ENCODE measurements at places on chromosomes 1 and 21.

- no peak for DNase-seq
Observed at GRCh38 chr1:107291987-107292386, 151.1 kb downstream of the NTNG1 start.

DNA sequence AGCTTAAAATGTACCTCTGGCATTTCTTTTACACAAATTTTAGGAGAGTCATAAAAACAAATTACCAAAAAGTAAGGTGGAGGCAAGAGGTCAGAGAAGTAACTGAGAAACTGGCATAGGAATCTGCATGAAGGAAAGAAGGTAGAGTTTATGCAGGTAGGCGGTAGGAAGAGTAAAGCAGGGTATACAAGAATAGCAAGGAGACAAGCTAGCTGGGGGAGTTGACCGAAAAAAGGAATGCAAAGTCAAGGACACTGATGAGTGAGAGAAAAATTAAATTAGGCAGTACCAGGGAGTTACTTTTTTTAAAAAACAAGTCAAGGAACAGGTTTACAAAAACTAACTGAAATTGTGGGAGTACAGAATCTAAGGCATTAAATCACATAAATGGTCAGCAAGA lies 56.0 kb downstream of the FOXJ3 start:
- DNase-seq = no peak

GRCh38 chr1:212396638-212397037 lies 18.0 kb downstream of the PACC1 start:
- DNase-seq = no peak

DNA sequence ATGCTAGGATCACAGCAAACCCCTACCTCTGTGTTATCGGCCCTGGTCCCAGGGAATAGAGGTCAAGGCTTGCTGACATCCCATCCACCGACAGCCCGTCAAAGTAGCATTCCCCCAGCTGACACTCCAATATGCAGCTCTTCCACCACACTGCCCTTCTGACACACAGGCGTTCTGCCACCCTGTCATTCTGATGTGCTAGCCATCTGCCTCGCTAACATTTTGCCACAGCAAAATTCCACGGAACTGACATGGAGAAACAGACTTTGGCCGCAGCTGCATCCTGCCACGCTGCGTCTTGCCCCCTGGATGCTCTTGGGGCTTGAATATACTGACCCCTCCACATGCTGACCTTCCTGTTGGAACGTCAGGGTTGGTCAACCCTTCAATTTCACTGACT lies 163.2 kb upstream of the CSF3R start:
- no peak for DNase-seq

GRCh38 chr1:50450861-50451653 lies 27.8 kb upstream of the DMRTA2 start:
- DNase-seq = no peak

- no peak for DNase-seq
Observed at GRCh38 chr1:244833734-244834542, 1.5 kb upstream of the COX20 start.

DNA sequence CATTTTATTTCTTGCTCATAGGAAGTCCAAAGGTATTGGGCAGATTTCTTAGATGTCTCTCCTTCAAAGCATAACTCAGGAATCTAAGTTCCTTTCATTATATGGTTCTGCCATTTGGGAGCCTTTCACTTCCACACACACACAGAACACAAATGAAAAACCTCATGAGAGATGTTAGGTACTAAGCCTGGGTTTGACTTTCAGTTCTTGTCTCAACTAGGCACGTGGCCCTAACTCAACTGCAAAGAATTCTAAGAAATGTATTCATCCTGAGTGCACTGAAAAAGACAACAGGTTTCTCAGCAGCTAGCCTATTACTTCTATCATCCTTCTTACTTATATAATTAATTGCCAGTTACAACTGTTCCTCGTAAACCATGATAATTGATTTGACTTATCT lies 190.0 kb upstream of the SAMSN1 start:
- no peak for DNase-seq

DNA sequence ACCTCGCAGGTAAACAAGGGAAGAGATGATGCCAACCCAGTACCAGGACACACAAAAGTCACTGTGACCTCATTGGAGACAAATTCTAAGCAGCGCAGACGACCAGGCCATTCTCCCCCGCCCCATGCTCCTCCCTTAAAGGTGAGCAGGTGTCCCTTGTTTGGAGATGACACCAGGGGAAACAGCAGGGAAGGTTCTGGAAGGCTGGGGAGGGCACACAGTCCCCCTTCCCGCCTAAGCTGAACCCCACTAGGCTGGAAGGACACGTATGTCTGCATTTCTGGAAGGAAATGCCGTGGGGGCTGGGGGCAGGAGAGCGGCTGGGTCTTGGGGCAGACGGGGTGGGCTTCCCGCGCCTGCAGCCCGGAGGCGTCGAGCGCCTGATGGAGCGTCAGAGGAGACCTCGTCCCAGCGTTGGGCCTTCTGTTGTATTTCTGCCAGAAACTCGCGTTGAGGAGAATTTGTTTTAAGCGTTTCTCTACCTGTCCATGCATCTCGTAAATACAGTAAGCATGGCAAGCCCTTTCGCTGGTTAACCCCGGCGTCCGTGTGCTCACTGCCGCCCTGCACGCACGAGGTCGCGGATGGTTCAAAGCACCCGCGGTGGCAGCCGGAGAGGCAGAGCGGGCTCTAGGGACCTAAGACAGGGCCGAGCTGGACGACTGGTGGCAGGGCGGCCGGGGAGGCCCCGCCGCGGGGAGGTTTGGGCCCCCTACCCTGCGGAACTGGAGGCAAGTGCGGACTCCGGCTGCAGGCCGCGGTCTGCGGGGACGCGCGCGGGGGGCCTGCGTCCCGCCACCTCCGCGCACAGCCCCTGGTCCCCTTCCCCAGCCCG lies 1.2 kb upstream of the LHX4 start:
- DNase-seq = no peak

Data from AG09319 (cell line).